ENCODE measurements at places on chromosomes 4 and X.

DNA sequence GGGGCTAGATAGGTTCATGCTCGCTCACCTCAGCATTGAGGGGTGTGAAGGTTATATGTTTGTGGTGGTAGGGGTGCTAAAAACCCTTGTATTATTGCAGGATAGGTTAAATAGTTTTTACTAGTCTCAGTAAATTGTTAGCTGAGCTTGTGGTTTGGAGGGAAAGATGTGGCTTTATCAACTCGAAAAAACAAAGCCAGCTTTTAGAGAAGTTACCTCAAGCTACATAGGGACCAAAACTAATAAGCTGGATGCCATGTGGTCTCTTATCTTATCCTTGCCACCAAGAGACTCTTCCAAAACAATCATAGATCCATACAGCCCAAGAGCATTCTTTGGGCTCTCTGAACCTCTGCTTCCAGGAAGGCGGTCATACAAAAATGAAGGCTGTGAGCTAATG is 29.2 kb downstream of the MSN start:
- no peak for DNase-seq

DNA sequence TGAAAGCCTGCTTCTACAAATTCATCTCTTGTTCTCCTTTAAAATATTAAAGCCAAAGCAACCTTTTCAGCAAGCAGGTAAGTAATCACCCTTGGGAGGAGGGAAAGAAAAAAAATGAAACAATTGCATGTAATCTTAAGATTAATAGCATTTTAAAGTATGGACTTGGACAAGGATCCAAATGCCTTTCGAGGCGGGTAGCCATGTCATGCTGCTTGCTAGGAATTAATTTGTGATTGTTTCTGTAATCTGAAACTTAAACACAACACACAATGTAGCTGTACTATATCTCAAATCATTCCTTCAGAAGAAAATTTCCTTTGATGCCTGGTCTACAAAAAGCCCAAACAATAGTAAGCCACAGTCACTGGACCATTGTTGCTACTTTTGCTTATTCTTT is 112.4 kb upstream of the CBR4 start:
- DNase-seq: no peak

- DNase-seq: no peak
Observed at GRCh38 chr4:23945451-23946017, 55.7 kb upstream of the PPARGC1A start.

DNA sequence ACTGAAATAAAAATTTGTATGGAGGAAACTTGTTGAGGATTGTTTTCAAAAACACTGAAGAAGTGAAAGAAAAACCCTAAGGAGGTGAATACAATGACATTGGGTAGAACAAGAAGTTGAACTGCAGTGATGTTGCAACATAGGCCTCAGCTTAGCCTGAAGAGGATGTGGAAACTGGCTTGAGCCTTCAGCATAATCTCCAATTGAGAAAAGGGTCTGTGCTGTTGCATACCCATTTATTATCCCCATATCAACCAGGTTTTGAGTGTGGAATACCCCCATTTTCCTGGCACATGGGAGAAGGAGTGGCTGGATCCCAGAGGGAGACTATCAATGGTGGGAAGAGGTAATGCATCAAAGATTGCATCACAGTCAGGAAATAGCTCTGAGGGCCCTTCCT is 695.0 kb upstream of the HS3ST1 start:
- no peak for DNase-seq

- DNase-seq: no peak
Observed at GRCh38 chr4:24753519-24753918, 41.9 kb upstream of the SOD3 start.

GRCh38 chr4:8293131-8293975 is 23.8 kb downstream of the HTRA3 start:
- no peak for DNase-seq
